Epithelial cell of proximal tubule (primary cell): ENCODE measurements at places on chromosomes 13 and 19. TPM values are rescaled to one million over a fixed set of nuclear protein-coding genes. Genes with fewer than 3 reads are reported as not detected.

- no peak for DNase-seq
Observed at GRCh38 chr19:42290523-42291434, 11.2 kb upstream of the PRR19 start.

DNA sequence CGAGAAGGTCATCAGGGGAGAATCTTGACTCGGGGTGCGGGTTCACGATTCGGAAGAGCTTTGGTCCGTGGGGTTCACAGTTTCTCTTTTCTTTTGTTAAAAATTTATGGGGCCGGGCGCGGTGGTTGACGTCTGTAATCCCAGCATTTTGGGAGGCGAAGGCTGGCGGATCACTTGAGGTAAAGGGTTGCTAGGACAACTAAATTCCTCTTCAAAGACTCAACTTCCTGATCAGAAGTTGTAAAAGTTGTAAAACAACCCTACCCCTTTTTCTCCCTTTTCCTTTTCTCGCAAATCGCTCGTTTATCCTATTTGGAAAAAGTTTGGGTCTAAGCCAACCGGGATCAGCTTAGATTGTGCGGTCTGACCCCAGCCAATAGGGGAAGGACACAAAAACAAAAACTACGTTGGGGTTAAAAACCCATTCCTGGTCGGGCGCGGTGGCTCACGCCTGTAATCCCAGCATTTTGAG lies 673 bp downstream of the ZNF486 start:
- no peak for DNase-seq

- no peak for DNase-seq
Observed at GRCh38 chr13:75186379-75186778, 295.6 kb downstream of the TBC1D4 start.

DNA sequence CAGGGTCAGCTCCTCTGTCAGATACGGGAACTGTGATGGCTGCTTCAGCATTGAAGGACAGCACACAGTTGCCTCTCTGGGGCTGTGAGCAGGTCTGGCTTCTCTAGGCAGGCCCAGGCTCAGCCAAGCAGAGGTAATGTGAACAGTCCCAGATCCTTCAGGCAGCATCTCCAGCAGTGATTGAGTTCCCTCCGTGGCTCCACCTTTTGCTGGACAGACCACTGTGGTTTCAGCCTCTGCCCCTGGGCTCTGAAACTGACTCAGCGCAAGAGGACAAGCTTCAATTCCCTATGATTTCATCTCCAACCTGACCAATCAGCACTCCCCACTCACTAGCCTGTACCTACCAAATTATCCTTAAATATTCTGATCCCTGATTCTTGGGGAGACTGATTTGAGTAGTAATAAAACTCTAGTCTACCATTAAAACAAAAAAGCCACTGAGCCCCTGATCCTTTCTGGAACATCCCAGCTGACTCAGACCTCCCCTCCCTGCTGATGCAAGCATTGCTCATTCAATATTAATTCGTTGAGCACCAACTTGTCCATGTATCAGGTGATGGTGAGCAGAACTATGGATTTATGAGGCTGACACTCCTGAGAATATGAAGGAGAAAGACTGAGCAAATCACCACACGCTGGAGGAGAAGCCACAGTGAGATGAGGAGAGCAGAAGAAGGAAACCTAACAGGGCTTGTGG lies 16.7 kb downstream of the GSX1 start:
- no peak for DNase-seq

GRCh38 chr19:46715620-46715974 lies 1.3 kb downstream of the PRKD2 start:
- no peak for DNase-seq

DNA sequence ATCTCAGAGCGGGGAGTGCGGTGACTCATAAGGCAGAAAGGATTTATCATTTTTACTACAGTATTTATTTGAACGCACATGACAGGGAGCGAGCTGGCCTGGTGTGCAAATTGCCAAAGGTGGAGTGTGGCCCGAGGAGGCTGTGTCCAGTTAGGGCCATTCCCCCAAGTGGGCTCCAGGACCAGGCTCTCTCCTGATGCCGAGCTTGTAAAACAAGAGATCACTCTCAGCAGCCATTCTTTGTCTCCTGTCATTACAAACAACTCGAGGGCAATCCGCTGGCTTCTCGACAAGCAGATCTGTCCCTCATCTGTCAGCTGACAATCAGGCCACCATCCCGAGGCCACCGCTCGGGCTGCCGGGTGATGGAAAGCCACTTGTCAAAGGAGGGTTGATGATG lies 418.9 kb downstream of the ZNF536 start:
- no peak for DNase-seq

DNA sequence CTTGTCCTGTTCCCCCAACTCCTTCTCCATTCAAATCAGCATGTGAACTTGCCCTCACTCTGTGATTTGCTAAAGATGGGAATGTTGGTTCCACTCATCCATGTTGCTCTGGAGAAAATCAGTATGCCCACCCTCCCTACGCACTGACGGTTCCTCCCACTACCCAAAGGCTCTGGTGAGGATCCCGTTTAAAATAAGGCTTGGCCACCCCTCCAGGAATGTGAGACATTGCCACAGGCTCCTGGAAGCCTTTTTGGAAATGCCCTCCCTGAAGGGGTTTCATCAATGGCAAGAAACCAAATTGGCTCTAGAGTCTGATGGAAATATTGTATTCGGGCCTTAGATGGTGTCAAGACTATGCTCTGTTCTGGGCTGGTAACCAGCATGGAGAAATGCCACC lies 187.3 kb downstream of the USP12 start:
- DNase-seq = no peak

DNA sequence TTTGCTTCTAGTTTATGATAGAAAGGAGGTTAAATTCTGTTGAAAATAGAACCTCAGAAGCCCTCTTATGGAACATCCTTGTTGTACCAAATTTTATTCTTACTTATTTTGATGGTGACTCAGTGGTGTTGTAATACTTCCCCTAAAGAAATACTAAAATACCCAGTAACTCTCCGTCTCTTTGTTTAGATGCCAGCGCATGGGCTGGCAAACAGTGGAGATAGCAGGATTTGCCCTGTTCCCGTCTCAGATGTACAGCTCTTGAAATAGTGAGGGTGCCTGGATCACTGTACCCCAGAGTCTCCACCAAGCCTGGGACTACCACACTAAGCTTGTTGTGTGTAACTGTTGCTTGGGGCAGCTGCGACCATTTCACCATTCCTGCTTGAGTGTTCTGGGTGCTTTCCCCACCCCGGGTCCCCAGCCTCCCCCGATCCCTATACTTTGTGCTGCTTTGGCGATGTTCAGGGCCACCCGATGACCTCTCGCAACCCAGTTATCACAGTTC lies 67.0 kb upstream of the TEX29 start:
- no peak for DNase-seq

DNA sequence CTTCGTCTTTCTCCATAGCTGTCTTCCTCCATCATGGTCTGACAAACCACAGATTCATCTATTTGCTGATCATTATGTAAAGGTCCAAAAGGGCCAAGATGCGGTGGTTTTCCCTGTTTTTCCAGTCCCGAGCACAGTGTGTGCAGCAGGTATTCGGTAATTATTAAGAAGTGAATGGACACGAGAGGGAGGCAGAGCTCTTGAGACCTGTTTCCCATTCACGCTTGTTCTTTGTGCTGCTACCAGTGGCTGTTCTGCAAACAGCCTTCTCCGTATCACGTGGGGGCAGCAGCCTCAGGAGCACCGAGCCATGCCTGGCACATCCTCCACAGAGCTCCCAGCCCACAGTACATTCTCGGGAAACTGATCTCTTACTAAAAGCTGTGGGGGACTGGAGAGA lies 50.3 kb downstream of the CCDC70 start:
- peak; percentile 1 for DNase-seq

- peak; percentile 20 for DNase-seq
Observed at GRCh38 chr19:17097593-17098126, 22.1 kb downstream of the MYO9B start.

- DNase-seq = no peak
Observed at GRCh38 chr13:91313581-91313980, 33.9 kb upstream of the MIR17HG start.

DNA sequence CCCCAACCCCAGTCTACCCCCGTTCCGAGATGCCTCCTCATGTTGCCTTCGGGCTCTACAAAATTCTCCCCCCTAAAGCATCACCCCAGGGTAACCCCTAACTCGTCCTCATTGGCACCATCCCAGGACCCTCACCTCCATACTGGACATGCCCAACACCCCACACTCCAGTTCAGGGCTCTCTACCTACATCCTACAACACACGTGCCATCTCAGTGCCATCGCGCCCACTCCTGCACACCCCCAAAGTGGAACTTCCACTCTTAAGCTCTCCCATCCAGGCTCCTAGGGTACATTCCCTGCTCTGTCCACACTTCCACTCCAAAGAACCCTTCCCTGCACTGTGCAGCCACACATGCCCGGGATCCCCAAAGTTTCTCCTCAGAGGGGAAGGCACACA lies 827 bp upstream of the FKRP start:
- no peak for DNase-seq

DNA sequence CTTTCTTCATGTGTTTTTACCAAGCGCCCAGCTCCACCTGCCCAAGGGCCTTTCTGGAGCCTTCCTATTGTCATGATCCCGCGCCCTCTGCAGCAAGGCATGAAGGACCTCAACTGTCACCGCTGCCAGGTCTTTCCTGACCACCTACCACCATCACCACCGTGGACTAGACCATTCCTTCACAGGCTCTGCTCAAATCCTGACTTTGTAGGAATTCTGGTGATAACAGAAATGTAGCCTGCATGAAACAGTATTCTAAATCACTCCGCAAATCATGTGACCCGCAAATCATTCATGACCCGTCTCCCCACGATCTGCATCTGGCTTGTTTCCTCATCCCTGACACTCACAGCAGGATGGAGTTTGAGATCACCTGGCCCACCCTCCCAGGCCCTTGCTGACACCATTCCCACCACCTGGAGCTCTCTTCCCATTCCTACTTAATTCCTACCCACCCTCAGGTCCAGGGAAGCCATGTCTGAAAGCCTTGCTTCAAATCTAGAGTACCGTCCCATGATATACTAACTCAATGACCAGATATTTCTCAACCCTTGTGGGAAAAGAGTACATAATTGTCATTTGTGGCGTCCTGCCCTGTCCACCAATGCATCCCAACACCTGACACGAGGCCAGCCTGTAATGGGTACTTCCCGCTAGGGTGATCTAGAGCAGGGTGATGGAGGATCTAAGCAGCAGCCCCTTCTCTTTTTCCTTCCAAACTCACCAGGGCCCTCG lies 1.3 kb downstream of the UBE2S start:
- no peak for DNase-seq

GRCh38 chr13:98310485-98311199 lies 133.6 kb upstream of the RNF113B start:
- DNase-seq = peak; percentile 88

DNA sequence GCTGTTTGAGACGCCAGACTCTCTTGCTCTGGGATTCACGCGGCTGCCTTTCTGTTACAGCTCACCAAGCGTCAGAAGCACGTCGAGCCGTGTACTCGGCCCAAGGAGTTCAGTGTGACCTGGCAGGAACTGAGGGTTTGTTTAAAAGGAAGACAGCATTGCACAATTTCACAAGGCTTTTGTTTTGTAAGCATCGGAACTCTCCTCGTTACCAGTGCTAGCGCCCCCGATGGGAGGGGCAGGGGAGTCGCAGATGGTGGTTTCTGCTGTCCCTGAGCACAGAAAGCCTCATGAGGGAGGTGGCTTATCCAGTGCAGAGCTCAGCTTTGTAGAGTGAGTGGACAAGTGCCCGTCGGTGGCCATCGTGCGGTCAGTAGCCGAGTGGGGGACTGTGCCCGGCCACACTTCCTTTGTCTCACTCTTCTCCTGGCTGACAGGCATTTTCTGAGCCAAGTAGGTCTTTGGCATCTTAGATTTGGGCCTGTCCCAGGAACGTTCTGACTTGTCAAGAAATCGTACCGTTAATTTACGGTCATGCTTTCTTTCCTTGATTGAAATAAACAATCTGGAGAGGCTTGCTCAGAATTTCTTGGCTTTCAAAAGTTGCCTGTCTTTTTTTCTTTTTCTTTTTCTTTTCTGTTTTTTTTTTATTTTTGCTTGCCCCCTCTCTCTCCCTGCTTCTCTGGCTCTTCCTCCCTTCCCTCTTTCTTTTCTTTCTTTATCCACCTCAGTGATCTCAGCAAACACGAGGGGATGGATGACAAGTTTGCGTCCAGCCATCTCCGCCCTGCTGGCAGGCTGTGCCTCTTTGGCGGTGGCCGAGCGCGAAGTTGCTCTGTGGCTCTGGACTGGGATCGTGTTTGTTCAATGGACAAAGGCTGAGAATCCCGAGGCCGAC lies 7.7 kb downstream of the KDM4B start:
- DNase-seq = peak; percentile 87

- no peak for DNase-seq
Observed at GRCh38 chr13:98273824-98274742, 97.0 kb upstream of the RNF113B start.

- DNase-seq = no peak
Observed at GRCh38 chr13:110910013-110910890, 4.6 kb downstream of the ANKRD10 start.

GRCh38 chr19:7744871-7745650 lies 2.3 kb downstream of the CD209 start:
- no peak for DNase-seq

GRCh38 chr19:51091895-51092873 lies 9.5 kb upstream of the KLK14 start:
- no peak for DNase-seq

DNA sequence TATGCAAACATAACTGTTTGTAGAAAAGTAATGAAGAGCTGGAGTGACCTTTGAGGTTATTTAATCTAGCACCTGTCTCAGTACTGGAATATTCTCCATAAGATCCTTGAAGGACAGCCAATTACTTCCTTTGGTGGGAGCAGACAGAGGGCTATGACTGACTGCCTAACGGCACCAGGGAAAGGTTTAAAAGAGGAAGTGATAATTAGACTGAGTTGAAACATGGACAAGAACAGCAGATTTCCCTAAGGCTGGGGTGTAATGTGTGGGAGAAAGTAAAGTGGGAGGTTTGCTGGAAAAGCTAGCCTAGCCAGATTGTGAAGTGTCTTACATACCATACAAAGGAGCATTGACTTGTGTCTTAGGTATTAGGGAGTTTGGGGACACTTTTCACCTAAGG lies 191.3 kb upstream of the PCDH9 start:
- DNase-seq = no peak

- no peak for DNase-seq
Observed at GRCh38 chr13:75762955-75763354, 126.8 kb downstream of the LMO7 start.

GRCh38 chr13:99294958-99295357 lies 12.2 kb downstream of the GPR183 start:
- DNase-seq = no peak

Gene PSG3
- 0.07 TPM in 1 of 2 replicates, not detected in the other for total RNA-seq

Gene SHANK1
- total RNA-seq = 0.29 TPM in 1 of 2 replicates, not detected in the other

Gene ESD
- total RNA-seq = 163 TPM in 2 replicates

Gene IGFL3
- total RNA-seq = not detected in 2 replicates

Gene UNC13A
- 0.06 TPM in 1 of 2 replicates, not detected in the other for total RNA-seq

Gene SLC7A9
- total RNA-seq = 0.72 TPM in 1 of 2 replicates, not detected in the other

Gene LRP3
- 26.3 and 26.9 TPM in 2 replicates for total RNA-seq

Gene CFAP97D2
- not detected in 2 replicates for total RNA-seq

Gene ZNF766
- 5.3 and 11.9 TPM in 2 replicates for total RNA-seq

Gene SRRM5
- total RNA-seq = 0.12 TPM in 1 of 2 replicates, not detected in the other

Gene PCDH20
- total RNA-seq = 1.4 and 1.5 TPM in 2 replicates
